PC-9 (cell line): ENCODE measurements at places on chromosomes 12 and 14.

DNA sequence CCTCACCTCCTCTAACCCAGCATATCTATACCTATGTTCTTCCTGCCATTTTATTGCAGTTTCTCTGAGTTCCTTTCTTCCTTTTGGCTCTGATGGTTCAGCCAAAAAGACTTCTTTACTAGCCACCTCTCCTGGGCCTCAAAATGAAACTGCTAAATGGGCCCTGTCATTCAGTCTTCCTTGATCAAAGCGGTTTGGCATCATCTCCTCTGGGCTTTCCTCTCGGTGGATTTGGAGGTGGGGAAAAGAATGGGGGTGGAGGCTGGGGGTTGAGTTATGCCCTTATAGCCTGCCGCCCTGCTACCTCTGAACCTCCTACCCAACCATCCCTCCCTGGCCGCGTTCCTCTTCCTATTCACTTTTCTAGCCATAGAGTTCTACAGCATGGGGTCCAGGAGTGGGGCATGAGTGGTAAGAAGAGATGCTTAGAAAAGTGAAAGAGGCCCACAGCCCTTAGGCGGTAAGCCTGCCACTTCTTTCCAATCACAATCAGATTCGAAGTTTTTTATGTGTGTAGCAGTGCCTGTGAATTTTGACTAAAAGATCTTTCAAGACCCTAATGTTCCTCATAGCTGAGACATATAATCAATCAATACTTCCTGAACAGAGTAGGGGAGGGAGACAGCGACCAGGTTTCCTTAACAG, 2.5 kb downstream of the AJUBA start:
- no peaks in the 10 kb centered on the region for H3K36me3 ChIP-seq
- H3K27ac ChIP-seq, result 0 out of 2 replicates have a peak overlapping the region, but pooled peaks have one; percentile 76
- no peak for DNase-seq
- no peaks in the 10 kb centered on the region for H3K27me3 ChIP-seq

- DNase-seq, result no peak
- no peaks in the 10 kb centered on the region for H3K36me3 ChIP-seq
- H3K27ac ChIP-seq, result no peak overlapping the region
These were observed 70.8 kb upstream of the SRSF5 start for GRCh38 chr14:69696204-69696527.

DNA sequence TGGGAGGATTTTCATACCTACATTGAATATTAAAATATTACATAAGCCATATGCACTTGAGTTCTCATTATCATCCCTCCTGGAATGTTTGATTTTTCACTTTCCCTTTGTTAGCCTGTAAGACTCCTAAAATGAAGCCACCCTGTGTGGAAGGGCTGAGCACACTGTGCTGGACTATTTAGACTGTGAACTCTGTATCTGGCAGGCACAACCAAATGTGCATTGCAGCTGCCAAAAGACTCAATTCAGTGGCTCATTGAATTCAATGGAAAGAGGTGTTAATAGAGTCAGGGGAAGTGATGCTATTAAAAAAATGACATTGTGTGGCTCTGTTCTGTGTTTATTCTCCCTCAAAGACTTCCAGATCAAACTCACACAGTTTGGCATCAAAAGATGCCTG, 111.1 kb downstream of the SMOC1 start:
- no peak overlapping the region for H3K27ac ChIP-seq
- H3K4me3 ChIP-seq, result no peak overlapping the region
- H3K4me1 ChIP-seq, result peaks cover 3% of the 10 kb centered on the region; the same call in 1 of the 2 replicates
- no peaks in the 10 kb centered on the region for H3K27me3 ChIP-seq

- H3K27ac ChIP-seq, result no peak overlapping the region
- peaks cover 13% of the 10 kb centered on the region; the same call in 1 of the 2 replicates for H3K4me1 ChIP-seq
- no peak for DNase-seq
- H3K4me3 ChIP-seq, result no peak overlapping the region
- no peaks in the 10 kb centered on the region for H3K36me3 ChIP-seq
- H3K27me3 ChIP-seq, result no peaks in the 10 kb centered on the region
These were observed 359.8 kb downstream of the EGLN3 start for GRCh38 chr14:33590891-33591630.

DNA sequence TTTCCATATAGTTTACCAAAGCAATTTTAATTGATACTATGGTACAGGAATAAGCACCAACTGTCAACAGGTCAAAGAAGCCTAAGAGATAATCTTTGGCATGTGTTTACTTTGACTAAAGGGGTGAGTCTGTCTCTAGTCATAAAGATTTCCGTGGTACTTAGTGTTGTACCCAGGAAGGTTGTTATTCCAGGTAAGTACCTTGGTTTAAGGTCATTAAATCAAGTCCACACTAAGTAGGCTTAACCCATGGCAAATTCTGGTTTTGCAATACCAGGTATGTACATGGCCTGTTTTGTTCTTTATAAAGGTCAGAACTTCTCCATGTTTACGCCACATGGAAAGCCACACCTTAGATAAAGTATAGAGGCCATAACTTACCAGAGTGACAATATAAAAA, 10.0 kb downstream of the MAX start:
- DNase-seq, result no peak
- H3K4me1 ChIP-seq, result no peaks in the 10 kb centered on the region
- H3K27me3 ChIP-seq, result no peaks in the 10 kb centered on the region
- no peak overlapping the region for H3K4me3 ChIP-seq

DNA sequence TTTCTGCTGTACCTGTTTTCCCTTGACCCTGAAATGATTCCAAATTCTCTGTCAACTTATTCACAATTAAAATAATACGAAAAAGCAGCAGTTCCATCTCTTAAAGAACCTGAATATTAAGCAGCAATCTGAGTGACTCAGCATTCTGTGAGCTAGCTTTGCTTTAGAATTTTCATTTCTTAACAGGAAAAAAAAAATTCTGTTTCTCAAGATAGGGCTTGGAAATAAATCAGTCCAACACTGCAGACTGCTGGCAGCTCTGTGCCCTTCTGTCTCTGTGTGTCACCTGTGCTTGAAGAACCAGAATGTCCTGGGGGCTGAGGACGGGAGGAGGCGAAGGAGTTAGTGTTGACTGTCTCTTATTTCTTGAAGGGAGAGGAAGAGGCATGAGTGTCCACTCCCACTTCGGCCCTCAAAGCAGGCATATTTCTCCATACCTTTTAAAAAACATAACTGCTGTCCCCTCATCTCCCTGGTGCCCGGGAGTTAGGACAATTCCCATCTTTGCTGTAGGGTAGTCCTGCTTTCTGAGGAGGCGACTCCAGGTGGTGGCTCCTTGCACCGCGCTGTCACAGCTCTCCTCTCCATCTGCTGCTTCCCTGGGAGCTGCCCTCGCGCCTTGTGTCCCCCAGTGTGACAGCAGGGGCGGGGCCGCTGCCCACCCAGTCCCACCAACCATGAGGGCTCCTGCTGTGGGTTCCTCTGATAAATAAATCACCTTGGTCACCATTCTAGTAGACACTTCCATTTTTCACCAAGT, 203.1 kb downstream of the CALM1 start:
- no peaks in the 10 kb centered on the region for H3K36me3 ChIP-seq
- DNase-seq, result peak; percentile 12
- H3K27me3 ChIP-seq, result no peaks in the 10 kb centered on the region
- H3K4me1 ChIP-seq, result peaks cover 8% of the 10 kb centered on the region

DNA sequence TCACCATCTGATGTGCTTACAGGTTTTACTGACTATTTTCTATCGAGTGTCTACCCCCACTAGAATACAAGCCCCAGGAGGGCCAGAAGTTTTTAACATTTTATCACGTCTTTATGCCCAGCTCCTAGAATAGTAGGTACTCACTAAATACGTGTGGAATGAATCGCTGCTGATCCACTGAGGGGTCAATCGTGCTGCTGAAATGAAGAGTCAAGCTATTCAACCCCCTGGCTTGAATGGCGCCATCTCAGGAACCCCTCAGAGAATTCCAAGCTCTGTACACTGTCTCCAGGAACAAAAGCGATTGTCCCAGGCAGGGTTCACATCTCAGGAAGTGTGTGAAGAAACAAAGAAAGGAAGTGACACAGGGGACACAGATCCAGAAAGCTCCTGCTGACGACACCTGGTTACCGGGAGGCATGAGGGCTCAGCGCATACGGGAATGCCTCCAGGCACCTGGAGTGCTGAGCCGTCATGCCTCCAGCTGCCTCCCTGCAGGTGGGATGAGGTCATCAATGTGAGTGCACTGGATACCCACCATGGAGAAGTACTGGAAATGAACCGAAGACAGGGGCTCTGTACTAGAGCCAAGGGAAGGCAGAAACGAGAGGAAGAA, 45.6 kb downstream of the PITPNM2 start:
- H3K4me1 ChIP-seq, result peaks cover 50% of the 10 kb centered on the region
- peak overlapping the region; percentile 52 for H3K27ac ChIP-seq
- no peaks in the 10 kb centered on the region for H3K36me3 ChIP-seq
- H3K27me3 ChIP-seq, result no peaks in the 10 kb centered on the region

DNA sequence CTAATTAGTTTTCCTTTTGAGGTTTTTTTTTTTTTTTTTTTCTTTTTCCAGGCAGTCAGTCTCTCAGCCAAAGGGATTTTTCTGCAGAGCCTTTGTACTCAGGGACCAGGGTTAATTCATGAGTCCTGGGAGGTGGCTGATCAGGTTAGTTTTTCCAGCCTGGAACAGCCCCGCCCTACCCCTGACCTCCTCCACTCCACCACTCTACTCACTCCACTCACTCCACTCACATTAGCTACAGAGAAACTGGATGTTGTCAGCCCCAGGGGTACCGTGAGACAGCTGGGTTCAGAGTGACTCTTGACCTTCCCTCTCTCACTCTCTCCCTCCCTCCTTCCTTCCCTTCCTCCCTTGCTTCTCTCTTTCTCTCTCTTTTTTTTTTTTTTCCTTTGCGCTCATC, 161.0 kb downstream of the CRADD start:
- H3K27ac ChIP-seq, result no peak overlapping the region
- no peaks in the 10 kb centered on the region for H3K27me3 ChIP-seq
- H3K4me1 ChIP-seq, result no peaks in the 10 kb centered on the region

- no peak for DNase-seq
- peaks cover 25% of the 10 kb centered on the region for H3K27me3 ChIP-seq
- H3K27ac ChIP-seq, result no peak overlapping the region
- no peaks in the 10 kb centered on the region for H3K36me3 ChIP-seq
- H3K4me1 ChIP-seq, result no peaks in the 10 kb centered on the region
These were observed 212.3 kb downstream of the TMEM121 start for GRCh38 chr14:105738638-105739037.

GRCh38 chr14:103121846-103122584, 1.2 kb upstream of the TNFAIP2 start:
- peak; percentile 100 for DNase-seq
- no peaks in the 10 kb centered on the region for H3K27me3 ChIP-seq
- peaks cover 55% of the 10 kb centered on the region for H3K4me1 ChIP-seq
- peak overlapping the region; percentile 81 for H3K4me3 ChIP-seq

- H3K27me3 ChIP-seq, result no peaks in the 10 kb centered on the region
- H3K27ac ChIP-seq, result no peak overlapping the region
- H3K4me1 ChIP-seq, result peaks cover 7% of the 10 kb centered on the region; the same call in 1 of the 2 replicates
- H3K4me3 ChIP-seq, result no peak overlapping the region
- no peaks in the 10 kb centered on the region for H3K36me3 ChIP-seq
These were observed 213.0 kb downstream of the KITLG start for GRCh38 chr12:88367231-88367630.

DNA sequence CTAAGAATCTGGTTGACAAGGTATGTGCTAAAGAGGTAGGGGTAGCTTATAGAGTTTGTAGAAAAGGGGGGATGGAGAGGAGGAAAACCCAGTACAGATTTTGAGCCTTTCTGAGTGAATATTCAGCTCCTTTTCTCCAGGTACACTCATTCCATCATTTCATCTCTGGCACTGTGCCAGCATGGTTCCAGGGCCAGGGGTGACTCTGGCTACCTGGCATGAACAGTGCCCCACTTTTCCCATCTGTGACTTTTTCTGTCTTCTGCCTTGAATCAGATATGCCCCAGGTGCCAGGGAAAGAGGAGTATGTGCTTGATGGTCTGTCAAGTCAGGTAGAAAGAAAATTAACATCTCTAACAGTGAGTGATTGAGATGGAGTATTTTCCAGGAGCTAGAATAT, 175.7 kb downstream of the CACNA1C start:
- DNase-seq, result no peak
- H3K36me3 ChIP-seq, result no peaks in the 10 kb centered on the region
- H3K27me3 ChIP-seq, result peaks cover 82% of the 10 kb centered on the region
- H3K27ac ChIP-seq, result no peak overlapping the region

DNA sequence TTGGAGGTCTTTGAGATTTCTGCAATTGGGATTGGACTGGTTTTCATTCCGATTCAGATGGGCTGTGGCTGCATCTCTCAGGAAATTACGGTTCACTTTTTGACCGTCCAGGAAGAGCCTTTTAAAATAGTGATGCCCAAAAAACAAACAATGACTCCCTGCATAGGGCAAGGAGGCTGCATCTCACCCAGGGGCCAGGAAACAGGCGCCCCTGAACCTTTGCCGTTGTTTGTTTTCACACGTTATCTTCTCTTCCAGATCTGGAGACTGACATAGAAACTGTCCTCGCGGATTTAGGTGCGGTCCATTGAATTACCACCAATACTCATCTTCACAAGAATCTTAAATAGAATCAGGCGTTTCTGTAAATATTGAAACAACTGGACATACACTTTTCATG, 66.0 kb downstream of the FLRT2 start:
- no peaks in the 10 kb centered on the region for H3K4me1 ChIP-seq
- H3K36me3 ChIP-seq, result no peaks in the 10 kb centered on the region
- H3K27me3 ChIP-seq, result no peaks in the 10 kb centered on the region

DNA sequence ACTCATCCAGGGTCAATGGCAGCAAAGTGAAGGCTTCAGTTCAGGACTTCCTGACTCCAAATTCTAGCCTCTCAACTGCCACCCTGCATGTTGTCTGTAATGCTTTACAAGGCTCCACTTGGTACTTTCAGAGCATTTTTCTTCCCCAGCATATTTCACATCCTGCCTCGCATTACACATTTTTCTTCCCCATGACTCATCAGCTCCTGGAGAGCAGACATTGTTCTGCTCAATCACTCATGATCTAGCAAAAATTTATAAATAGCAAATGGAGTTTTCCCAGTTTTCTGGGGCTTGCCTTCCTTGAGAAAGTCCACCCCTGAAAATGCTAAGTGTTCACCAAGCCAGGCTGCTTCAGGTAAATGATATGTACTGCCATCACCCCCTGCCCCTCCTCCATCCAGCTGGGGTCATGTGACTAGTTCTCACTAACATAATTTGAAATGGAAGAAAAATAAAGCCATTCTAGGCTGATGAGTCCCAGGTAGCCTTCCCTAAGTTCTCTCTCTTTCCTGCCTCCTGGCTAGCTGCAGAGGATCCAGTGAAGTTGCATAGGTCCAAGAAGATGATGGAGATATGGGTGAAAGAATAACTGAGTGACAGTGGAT, 69.4 kb downstream of the ARMH4 start:
- H3K36me3 ChIP-seq, result no peaks in the 10 kb centered on the region
- DNase-seq, result peak; percentile 54
- H3K27me3 ChIP-seq, result peaks cover 5% of the 10 kb centered on the region; the same call in 1 of the 2 replicates
- H3K4me3 ChIP-seq, result no peak overlapping the region

- no peaks in the 10 kb centered on the region for H3K27me3 ChIP-seq
- H3K36me3 ChIP-seq, result peaks cover 6% of the 10 kb centered on the region; the same call in 1 of the 2 replicates
- no peak overlapping the region for H3K4me3 ChIP-seq
- H3K4me1 ChIP-seq, result no peaks in the 10 kb centered on the region
These were observed 32.8 kb downstream of the KCTD10 start for GRCh38 chr12:109444259-109444658.

DNA sequence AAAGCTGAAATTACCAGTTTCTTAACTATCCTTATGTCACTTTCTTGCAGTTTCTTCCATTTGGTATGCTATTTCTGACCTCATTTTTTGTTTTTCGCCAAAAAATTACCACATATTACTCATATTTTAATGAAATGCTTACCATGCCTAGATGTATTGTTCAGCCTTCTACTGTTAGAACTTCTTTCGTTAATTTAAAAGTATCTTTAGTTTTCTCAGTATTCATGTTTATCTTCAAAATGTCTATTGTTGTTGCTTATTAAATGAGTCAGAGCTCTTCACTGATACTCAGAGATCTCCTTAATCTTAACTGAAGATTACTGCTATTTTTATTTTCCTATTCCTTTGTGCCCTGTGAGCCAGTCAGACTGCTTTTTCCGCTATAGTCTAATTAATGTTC, 20.5 kb downstream of the RAP1B start:
- peaks cover 15% of the 10 kb centered on the region for H3K4me1 ChIP-seq
- 0 out of 2 replicates have a peak, but pooled peaks cover 19% of the 10 kb centered on the region for H3K36me3 ChIP-seq
